Mucosa of gallbladder (tissue), 1 donor: ENCODE measurements at places on chromosomes 4 and X. TPM values are rescaled to one million over a fixed set of nuclear protein-coding genes. Genes with fewer than 3 reads are reported as not detected.

GRCh38 chrX:31093639-31093975 lies 21.8 kb upstream of the FTHL17 start:
- DNase-seq: no peak

DNA sequence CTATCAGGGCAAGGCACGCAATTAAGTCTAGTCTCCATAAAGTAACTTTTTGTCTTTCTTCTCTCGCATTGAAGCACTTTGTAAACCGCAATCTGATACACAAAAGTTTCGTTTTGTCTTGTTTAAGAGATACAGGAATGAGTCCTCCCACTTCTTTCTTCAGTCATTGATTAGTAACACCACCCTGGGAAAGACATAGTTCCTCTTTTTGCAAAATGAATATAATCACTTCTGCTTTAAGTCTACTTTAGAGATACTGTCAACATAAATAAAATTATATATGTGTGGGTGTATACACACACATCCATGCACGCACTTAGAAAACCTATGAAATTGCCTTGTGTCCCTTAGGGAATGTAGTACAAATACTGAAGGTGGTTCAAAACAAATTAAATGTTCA lies 11.7 kb downstream of the COQ2 start:
- DNase-seq: no peak

- DNase-seq: no peak
These were observed 4.2 kb downstream of the PAK3 start for GRCh38 chrX:111100191-111100590.

PABPC1L2A gene
- total RNA-seq: not detected

NCAPG gene
- total RNA-seq: 1.4 TPM

CFAP47 gene
- total RNA-seq: 0.17 TPM
